ENCODE measurements at places on chromosomes 1 and 21. TPM values are rescaled to one million over a fixed set of nuclear protein-coding genes. Genes with fewer than 3 reads are reported as not detected.

DNA sequence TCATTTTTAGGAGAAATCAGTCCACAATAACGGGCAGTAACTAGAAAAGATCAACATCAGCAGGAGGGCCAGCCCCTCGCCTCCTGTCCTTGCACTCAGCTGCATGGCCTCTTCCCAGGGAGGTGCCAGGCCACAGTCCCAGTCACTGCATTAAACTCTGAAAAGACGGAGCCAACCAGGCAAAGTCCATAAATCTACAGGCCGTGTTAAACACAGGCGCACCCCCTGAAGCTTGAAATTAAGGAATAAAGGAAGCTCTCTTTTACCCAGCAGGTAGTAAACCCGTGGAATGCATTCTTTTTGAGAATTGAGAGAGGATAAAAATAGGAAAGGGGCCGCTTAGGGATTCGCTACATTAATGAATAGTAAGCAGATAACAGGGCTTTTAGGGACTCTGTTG lies 18.4 kb downstream of the H6PD start:
- no peak for DNase-seq

The ETS2 gene
- 3.0 TPM for polyA plus RNA-seq

- no peak for DNase-seq
Measured at GRCh38 chr1:38071312-38072256, 25.0 kb upstream of the POU3F1 start.

The RHD gene
- polyA plus RNA-seq = 0.44 TPM

The ELAPOR1 gene
- polyA plus RNA-seq = 15.0 TPM

DNA sequence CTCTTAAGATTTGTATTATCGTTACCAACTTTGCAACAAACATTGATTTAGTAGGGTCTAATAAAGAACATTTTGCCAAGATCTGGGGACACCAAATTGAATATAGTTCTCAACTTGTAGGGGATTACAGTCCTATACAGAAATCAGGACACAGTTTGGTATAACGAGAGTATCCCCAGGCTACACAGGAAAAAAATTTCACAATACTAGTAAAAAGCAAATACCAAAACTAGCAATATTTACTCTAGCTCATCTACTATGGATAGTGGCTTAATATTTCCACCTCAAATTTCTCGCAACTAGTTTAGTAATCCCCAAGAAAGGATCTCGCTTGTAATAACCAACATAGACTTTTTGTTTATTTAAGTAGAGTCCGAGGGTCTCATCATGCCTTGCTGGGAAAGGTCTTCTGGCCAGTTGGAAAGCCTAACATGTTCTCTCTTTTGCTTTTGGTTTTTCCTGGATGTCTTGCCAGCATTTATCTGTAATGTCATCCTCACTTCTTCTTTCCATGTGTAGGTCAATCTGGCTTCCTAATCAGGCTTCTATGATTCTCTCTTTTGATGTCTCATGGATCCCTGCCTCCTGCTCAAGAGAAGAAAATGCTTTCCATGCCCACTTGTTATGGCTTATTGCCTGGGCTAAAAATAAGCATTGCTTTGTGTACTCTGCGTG lies 104.7 kb upstream of the KCNK2 start:
- no peak for DNase-seq

The FHAD1 gene
- not detected for polyA plus RNA-seq

- DNase-seq = no peak
Measured at GRCh38 chr1:4685523-4685865, 31.1 kb downstream of the AJAP1 start.

DNA sequence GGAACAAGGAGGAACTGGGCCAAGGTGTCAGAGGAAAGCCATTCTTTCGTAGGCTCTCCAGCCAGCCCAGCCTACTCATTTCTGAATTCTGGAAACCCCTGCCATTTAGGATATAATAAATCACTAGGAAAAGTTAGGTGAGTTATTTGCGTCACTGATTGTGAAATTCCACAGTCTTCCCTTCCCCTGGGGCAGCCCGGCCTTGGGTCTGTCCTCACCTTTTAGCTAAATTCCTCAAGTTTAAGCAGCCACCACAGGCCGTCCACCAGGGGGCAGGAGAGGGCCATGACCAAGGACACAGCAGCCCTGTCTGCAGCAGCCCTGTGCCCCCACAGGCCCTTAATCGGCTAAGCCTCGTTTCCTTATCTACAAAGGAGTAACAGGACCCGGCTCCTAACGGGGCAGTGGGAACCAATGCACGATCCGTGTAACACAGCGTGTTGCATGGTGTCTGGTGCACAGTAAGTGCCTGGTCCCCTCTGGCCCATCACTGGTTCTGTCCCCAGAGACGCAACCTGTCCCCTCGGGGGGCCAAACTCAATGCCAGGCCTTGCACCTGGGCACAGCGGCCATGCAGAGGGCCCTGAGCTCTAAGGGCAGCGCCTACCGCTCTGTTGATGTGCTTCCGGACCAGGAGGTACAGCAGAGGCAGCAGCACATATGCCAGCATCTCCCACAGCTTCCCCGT lies 18.1 kb downstream of the GPR157 start:
- DNase-seq = peak; percentile 77

- DNase-seq = no peak
Measured at GRCh38 chr1:167305706-167306277, 85.1 kb downstream of the POU2F1 start.

GRCh38 chr1:222009105-222009730 lies 267.3 kb upstream of the DUSP10 start:
- DNase-seq = peak; percentile 17

- no peak for DNase-seq
Measured at GRCh38 chr21:41545500-41546359, 37.8 kb upstream of the TMPRSS2 start.

The CFAP74 gene
- polyA plus RNA-seq = not detected

The AGL gene
- 11.1 TPM for polyA plus RNA-seq

The SPATA17 gene
- not detected for polyA plus RNA-seq

The USF1 gene
- 1.4 TPM for polyA plus RNA-seq

The CD84 gene
- 33.6 TPM for polyA plus RNA-seq
